ENCODE measurements at places on chromosomes 12 and 14.

- no peak for DNase-seq
These were observed 120.2 kb downstream of the CRACR2A start for GRCh38 chr12:3632754-3633153.

DNA sequence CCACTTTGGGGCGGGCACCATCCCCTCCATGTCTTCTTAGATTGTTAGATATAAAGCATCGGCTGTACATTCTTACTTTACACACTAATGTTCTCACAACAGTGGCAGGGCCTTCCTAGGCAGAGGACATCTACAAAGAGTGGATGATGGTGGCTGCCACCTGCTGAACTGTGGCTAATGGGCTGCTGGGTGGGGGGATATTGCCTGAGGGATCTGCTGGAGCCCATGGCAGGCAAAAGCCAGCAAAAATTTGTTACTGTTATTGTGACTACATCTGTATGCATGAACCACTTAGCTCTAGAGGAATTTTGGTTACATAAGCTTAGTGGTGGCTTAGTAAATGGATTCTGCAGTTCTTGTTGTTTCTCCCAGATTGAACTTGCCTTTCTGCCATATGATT is 52.6 kb downstream of the DIP2B start:
- DNase-seq = no peak

DNA sequence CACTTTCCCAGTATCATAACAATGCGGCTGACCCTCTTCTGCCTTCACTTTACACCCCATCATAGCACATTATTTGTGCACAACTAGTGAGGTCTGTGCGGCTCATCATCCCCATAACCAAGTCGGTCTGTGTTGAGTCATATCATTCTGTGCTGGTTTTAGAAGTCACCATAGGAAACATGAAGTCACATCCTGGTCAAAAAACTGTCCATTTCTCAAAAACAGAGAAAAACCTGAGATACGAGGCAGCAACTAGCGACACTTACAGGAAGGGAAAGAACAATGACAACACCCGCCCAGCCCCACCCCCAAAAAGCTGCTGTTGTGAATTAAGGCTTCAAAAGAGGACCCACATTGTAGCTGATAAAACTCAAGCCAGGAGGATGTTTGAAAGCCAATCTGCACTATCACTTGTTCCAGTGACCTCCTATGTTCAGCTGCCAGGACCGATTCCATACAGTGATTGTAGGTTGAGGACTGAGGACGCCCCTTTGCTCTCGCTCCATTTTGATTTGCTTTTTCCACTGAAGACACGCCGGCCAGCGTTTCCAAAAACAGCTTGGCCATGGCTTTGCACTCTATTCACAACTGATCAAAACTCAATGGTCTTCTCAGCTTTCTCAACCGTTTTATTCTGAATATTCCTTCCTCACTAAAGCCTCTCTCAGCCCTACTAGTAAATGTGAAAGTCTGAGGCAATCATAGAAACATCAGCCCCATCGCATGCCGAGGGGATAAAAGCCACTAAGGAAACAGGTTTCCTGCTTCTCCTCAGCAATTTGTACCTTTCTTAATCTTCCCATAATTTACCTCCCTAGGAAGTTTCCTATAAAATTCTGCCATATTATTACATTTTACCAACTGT is 87.5 kb downstream of the DUSP16 start:
- no peak for DNase-seq

DNA sequence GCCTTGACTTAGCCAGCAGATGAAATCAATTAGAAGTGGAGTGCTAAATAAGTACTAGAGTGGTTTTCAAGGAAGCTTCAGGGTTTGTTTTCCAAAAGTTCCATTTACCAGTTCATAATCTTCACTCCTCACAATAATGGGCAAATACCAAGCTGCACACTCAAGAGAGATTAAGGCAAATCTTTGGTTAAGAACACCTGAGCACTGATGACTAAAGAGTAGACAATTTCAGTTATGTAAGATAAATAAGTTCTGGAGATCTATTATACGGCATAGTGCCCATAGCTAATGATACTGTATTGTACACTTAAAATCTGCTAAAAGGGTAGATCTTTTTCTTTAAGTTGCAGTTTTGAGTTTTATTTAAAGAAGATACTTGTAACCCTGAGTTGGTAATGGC is 125.0 kb downstream of the ARMH4 start:
- DNase-seq = no peak

Measured in stimulated activated naive CD4-positive, alpha-beta T cell (primary cell).